ENCODE measurements at places on chromosomes 1 and 21. TPM values are rescaled to one million over a fixed set of nuclear protein-coding genes. Genes with fewer than 3 reads are reported as not detected.

LMX1A gene
- 0.16 TPM for total RNA-seq

UBL4B gene
- 0.46 TPM for total RNA-seq

GNG4 gene
- 43.6 TPM for total RNA-seq

ATP6V1G3 gene
- total RNA-seq, result not detected

PTGFR gene
- 0.44 TPM for total RNA-seq

SH3BGR gene
- 6.4 TPM for total RNA-seq

TINAGL1 gene
- total RNA-seq, result 10.8 TPM
